ENCODE measurements at places on chromosomes 3 and 15.

DNA sequence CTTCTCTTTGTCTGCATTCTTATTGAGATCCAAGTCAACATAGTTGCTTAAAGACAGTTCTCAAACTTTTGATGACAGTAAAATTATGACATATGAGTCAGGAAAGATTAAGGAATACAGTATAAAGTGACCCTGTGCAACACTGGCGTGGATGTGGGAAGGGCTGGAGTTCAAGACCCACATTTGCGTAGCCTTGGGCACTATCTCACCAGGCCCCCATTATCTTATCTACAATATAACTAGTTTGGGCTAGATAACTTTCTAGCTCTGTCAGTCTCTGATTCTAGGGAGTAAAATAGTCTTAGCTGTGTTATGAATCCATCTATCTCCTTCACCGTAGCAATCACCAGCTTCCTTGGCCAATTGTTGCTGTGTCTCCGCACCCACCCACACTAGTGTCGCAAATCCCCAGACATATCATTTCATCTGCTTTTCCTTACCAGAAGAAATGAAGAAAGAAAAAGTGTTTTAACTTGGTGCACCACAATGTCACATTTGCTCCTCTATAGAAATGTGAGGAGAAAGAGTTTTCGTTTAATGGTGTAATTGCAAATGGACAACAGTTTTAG is 14.9 kb upstream of the TM4SF4 start:
- no peak for DNase-seq

DNA sequence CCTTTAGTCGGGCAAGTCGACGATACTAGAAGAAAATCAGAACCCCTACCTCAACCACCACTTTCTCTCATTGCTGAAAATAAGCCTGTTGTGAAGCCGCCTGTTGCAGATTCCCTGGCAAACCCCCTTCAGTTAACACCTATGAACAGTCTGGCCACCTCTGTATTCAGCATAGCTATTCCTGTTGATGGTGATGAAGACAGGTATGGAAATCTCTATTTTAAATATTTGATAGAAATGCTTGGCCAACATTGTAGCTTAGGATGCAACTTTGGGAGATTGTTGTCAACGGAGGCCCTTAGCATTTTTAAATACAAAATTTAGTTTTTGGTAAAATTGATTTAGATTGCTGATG is 3.0 kb downstream of the TSC22D2 start:
- no peak for DNase-seq

GRCh38 chr3:78258798-78259197 is 1218.9 kb downstream of the ROBO2 start:
- DNase-seq, result no peak

GRCh38 chr3:192880313-192880712 is 37.3 kb downstream of the MB21D2 start:
- no peak for DNase-seq

DNA sequence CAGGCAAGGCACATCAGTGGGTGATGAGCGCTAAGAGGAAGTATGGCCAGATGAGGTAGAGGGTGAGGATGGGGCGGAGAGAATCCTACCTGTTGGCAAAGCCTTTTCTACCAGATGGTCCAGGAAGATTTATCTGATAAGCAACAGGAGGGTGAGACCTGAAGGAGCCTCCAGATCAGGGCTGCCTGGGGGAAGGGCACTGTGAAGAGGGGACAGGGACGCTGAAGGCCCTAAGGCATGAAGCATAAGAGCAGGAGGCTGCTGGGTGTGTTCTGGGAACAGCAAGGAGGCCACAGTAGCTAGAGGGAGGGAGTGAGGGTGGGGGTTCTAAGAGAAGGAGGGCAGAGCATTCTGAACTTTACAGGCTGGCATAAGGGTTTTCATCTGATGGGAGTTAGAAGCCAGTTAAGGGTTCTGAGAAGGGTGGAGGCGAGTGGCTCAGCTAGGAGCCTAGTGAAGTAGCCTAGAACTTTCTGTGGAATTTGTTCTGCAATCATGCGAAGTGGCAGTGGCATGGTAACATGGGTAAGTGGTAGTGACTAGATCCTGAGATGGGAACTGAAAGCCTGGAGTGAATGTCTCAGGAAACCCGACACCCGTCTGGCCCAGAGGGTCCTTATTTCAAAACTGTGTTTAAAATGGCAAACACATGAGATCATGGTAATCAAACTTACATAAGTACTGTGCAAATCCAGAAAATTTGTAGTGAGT is 29.9 kb downstream of the CGNL1 start:
- no peak for DNase-seq

GRCh38 chr3:2860626-2861025 is 249.5 kb downstream of the IL5RA start:
- no peak for DNase-seq
